HS-27A (cell line): ENCODE measurements at places on chromosomes 2 and 18.

DNA sequence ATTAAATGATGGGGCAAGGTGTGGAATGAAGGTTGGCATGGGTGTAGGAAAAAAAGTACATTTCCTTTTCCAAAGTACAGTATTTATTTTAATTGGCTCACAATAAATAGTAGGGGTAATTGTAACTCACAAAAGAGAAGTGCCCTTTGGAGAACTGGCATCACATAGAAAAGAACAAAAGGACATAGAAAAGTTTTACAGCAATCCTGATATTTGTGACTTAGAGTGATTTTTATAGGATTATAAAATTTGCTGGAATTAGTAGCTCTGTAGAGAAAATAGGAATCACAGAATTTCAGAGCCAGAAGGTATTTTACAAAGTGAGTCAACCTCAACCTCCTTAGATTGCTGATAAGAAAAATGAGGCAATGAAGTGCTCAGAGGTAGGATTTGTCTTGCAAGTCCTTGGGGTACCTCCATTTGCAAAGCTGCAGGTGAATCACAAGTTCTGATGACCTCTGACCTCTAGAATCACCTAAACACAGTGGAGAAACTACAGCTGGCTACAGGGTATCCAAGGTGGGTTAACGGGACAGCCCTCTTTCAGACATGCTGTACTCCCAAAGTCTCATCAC lies 133.6 kb downstream of the SOCS6 start:
- no peak for DNase-seq

DNA sequence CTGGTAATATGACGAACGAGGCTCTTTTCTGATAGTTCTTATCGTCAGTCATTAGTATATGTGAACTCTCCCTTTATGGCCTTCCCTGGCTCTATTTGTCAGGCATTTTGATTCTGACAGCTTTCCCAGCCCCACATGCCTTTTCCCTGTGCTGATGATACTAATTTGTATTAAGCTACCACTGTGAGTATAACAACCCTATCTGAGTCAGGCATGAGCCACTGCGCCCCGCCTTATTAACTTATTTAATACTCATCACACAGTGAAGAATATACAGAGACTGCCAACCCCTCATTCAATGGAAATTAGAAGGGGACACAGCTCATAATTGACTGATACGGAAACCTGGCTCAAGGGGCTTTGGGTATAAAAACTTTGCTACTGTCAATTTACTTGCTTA lies 140.0 kb downstream of the NETO1 start:
- no peak for DNase-seq

GRCh38 chr2:62313449-62314227 lies 117.7 kb downstream of the B3GNT2 start:
- DNase-seq, result no peak

DNA sequence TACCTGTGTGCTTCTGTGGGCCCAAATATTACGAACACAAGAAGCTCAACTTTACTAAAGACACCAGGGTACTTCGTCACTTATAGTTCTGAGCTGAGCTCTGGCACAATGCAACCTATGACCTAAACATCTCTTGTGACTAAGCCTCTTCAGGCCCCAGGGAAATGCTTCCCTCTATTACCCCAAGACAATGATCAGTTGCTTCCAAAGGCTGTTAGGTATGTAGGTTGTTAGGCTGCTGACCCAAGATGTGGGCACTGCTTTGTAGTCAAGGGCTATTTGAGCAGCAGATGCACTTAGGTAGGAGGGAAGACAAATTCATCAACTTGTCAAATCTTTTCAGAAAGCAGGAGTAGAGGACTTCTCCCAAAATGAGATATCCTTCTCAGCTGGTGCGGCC lies 640.1 kb downstream of the EPHA4 start:
- DNase-seq, result no peak

- no peak for DNase-seq
These were observed 104.7 kb downstream of the HNRNPLL start for GRCh38 chr2:38498045-38498481.

DNA sequence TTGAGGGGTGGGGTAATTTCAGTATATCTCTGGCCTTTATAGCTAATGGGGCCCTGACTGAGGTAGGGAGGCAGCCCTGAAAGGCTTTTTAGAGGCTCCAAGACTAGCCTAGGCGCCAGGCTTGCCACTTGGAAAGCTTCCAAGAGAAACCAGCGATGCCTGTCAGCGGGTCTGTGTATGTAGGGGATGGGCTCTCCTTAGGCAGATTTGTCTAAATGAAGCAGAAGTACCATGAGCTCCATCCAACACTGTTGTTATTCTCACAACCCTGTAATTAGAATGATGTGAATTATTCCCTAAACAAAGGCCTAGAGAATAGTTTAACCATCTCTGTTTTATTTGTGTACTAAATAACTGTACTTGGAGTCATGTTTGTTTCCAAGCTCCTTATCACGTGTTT lies 138.1 kb downstream of the B3GNT2 start:
- DNase-seq, result no peak

GRCh38 chr2:143524119-143524553 lies 394.9 kb downstream of the ARHGAP15 start:
- DNase-seq, result no peak

DNA sequence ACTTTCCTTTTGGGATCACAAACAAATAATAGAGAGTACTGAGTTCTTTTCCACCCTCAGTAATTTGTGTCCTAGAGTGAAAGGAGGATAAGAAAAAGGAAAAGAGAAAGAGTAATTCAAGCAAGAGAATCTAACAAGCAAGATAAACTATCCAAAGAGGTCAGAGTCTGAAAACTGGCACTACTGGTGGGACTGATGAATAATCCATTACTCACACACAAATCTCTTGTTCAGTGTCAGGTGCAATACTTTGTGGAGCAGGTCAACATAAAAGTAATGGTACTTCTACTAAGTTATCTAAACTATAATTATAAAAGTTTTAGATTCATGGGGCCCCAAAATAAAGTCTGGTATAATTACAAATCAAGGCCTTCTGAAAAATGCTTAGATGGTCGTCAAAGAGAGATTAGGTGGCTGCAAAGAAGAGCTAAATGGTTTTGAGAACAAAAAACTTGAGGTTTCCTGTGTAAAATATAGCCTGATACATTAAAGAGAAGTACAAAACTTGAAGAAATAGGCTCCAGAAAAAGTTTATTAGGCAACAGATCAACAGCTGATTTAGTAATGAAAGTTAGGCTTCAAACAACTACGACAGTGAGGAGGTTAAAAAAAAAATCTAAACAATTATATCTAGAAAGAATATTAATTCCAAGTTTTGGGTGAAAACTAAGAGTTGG lies 109.4 kb downstream of the BAZ2B start:
- DNase-seq, result no peak
